ENCODE measurements at places on chromosomes 2 and 18. TPM values are rescaled to one million over a fixed set of nuclear protein-coding genes. Genes with fewer than 3 reads are reported as not detected.

The POTEI gene
- 0.22 TPM for total RNA-seq

The FBXO48 gene
- 1.7 TPM for total RNA-seq

The CYP1B1 gene
- total RNA-seq = 116 TPM

The ZSWIM2 gene
- not detected for total RNA-seq

The RNU2-63P gene
- total RNA-seq = not detected

The RAB27B gene
- 8.7 TPM for total RNA-seq

The HOXD12 gene
- total RNA-seq = not detected

The CYS1 gene
- 9.7 TPM for total RNA-seq

The TBR1 gene
- total RNA-seq = 1.7 TPM

The NTSR2 gene
- total RNA-seq = 0.44 TPM

The SOWAHC gene
- total RNA-seq = 17.9 TPM

The OSBPL6 gene
- total RNA-seq = 10.1 TPM

The ICOS gene
- total RNA-seq = 0.11 TPM

The VAMP5 gene
- total RNA-seq = 10.7 TPM

The TTN gene
- total RNA-seq = 286 TPM

The GCG gene
- 0.99 TPM for total RNA-seq

The MC5R gene
- 0.33 TPM for total RNA-seq

The CTAGE1 gene
- total RNA-seq = not detected

The COL3A1 gene
- 7,166 TPM for total RNA-seq

The AUP1 gene
- 75.9 TPM for total RNA-seq

The SCG2 gene
- total RNA-seq = 9.6 TPM

The RTN4 gene
- total RNA-seq = 429 TPM

The CTIF gene
- 44.0 TPM for total RNA-seq

The ABCA12 gene
- total RNA-seq = 0.99 TPM

The ATF2 gene
- 130 TPM for total RNA-seq

The UCN gene
- total RNA-seq = 4.7 TPM

The ALPG gene
- not detected for total RNA-seq

The C2orf78 gene
- total RNA-seq = not detected

The REEP1 gene
- 34.9 TPM for total RNA-seq

The POU3F3 gene
- 4.2 TPM for total RNA-seq

The TANC1 gene
- total RNA-seq = 67.7 TPM

The SCYGR4 gene
- total RNA-seq = not detected

The FLACC1 gene
- 2.9 TPM for total RNA-seq

The LTBP1 gene
- total RNA-seq = 132 TPM

The AOX1 gene
- total RNA-seq = 5.7 TPM

The LYG2 gene
- not detected for total RNA-seq

The ITPRIPL1 gene
- 5.7 TPM for total RNA-seq

The CTNNA2 gene
- 53.4 TPM for total RNA-seq

The IL37 gene
- total RNA-seq = not detected

The GLB1L gene
- total RNA-seq = 15.2 TPM

The ZNF521 gene
- 99.6 TPM for total RNA-seq

The EML6 gene
- 11.4 TPM for total RNA-seq

The FHOD3 gene
- 49.9 TPM for total RNA-seq

The GREB1L gene
- total RNA-seq = 14.9 TPM

The G6PC2 gene
- total RNA-seq = 4.2 TPM

The WDR33 gene
- total RNA-seq = 97.8 TPM

The ELMOD3 gene
- 28.5 TPM for total RNA-seq

The CNOT9 gene
- 50.5 TPM for total RNA-seq

The WNT6 gene
- 1.0 TPM for total RNA-seq

The HOXD11 gene
- total RNA-seq = not detected

The GNLY gene
- total RNA-seq = 0.27 TPM

The VRK2 gene
- total RNA-seq = 12.1 TPM

The UGT1A4 gene
- not detected for total RNA-seq

The RPIA gene
- total RNA-seq = 17.0 TPM

The HMSD gene
- total RNA-seq = 2.8 TPM

Measured in camera-type eye (tissue), 1 donor.